IPS DF 19.7 (cell line): ENCODE measurements at places on chromosomes 6 and 20.

DNA sequence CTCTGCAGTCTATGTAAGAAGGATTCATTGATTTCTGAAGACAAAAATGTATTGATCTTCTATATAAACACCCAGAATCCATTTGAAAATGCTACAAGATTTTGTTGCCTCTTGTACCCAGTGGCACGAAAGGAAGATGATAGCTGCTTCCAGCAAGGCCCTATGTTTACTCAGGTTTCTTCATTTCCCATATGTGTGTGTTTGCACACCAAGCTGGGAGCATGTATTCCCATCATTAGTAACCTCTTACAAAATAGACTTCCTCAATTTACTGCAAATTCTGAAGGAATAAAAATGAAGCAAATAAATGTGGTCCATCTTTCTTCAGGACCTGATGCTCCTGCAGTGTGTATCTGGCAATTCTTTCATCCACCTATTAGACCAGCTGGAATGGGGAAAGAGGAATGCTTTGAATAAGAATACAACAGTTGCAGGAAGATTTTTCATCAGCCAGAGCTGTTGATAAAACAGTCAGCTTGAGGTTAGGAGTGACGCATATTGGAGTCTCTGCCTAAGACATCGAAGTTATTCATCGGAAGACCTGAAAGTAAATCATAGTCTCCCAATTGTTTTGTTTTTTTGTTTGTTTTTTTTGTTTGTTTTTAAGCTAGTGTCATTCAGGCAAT lies 132.3 kb downstream of the PDE7B start:
- DNase-seq, result no peak

GRCh38 chr6:132465530-132466485 lies 47.1 kb downstream of the STX7 start:
- DNase-seq, result no peak

DNA sequence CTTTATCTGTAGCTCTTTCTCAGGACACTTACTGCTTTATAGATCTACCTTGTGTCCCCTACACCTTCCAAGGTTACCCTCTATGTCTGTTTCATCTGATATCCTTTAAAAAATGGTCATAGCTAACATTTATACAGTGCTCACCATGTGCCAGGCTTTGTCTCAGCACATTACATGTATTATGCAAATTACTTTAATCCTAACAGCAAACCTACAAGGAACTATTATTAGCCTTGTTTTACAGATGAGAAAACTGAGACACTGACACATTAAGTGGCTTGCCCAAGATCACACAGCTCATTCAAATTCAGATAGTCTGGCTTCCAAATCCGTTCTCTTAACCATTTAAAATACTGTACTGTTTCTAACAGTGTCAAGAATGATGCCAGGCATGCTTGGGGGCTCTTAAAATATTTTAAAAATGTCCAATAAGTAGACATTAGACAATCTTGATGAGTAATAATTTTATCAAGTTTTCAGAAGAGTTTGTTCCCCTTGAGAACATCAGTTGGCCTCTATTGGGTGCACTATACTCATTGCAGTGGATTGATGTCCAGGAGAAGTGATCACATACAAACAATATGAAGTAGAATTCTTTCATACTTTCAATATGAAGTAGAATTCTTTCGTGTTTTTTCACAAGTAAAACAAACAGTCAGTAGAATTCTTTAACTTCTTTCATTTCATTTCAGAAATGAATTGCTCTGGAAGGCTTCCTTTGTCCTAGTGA lies 69.6 kb downstream of the DNAH8 start:
- DNase-seq, result no peak

GRCh38 chr6:139372326-139373153 lies 1.9 kb downstream of the CITED2 start:
- DNase-seq, result no peak

- no peak for DNase-seq
These were observed 222.6 kb downstream of the EYA4 start for GRCh38 chr6:133463790-133464189.

DNA sequence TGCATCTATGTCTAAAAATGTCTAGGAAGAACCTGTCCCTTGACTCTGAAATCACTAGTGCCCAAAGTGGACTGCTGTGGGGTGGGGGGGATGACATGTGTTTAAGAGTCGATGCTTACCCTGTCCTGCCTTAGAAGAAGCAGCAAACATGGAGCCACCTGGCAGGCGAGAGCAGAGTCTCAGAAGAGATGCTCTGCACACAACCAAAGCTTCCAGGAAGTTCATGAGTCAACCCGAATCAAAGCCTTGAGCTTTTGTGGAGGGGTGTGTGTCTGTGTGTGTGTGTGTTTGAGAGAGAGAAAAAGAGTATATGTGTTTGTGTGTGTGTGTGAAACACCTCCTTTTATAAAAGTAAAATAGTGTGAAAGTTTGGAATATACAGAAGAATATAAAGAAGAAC lies 269.9 kb downstream of the ALDH8A1 start:
- DNase-seq, result no peak

DNA sequence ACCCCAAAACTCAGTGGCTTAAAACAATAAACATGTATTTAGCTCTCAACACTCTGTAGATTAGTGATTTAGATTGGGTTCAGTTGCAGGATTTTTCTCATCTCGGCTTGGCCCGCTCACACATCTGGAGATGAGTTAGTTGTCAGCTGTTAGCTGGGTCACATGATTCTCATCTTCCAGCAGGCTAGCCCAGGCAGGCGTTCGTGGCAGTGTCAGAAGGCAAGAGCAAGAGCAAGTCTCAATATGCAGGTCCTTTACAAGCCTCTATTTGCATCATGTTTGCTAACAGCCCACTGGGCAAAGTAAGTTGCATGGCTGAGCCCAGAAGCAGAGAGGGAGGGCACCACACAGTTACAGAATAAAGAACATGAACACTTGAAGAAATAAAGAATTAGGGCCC lies 83.6 kb upstream of the MYLIP start:
- no peak for DNase-seq

- no peak for DNase-seq
These were observed 31.0 kb upstream of the KCNB1 start for GRCh38 chr20:49513517-49513916.

- no peak for DNase-seq
These were observed 181.5 kb upstream of the TCF21 start for GRCh38 chr6:133707456-133707855.
